ENCODE measurements at places on chromosomes 1 and 21.

- DNase-seq: no peak
These were observed 11.3 kb downstream of the ZNF362 start for GRCh38 chr1:33267468-33268205.

GRCh38 chr21:43893536-43894205, 28.6 kb downstream of the AGPAT3 start:
- DNase-seq: no peak

DNA sequence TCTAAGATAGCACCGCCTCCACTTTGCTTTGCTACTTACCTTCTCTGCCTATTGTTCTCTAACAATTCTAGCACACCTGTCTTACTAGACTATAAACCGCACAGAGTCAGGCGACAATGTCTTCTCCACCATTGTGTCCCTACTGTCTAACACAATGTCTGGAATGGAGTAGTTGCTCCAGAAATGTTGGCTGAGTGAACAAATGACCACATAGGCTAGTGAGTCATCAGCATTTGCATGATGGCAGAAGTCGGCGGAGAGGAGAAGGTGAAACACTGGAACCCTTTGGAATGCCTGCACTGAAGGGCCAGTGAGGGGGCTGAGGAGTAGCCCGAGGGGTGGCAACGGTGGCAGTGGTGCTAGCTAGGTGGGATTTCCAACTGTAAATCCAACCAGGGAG, 14.0 kb upstream of the PABPC4 start:
- no peak for DNase-seq

GRCh38 chr1:211965108-211965805, 70.1 kb downstream of the INTS7 start:
- no peak for DNase-seq

- DNase-seq: no peak
These were observed 66.8 kb upstream of the RGS7 start for GRCh38 chr1:241423541-241424479.

DNA sequence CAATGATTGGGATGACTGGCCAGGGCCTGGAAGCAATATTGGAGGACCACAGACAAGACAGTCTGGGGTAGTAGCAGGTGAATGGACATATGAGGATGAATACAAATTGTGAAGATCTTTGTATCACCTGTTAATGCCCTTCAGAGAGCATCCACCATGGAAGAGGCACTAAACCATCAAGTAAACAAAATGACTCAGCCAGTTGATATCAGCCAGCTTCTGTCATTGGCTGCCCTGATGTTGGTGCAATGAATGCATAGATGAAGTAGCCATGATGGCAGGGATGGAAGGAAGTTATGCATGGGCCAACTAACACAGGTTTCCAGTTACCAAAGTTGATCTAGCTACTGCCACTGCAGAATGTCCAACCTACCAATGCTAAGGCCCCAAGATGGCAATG, 16.1 kb upstream of the ERI3 start:
- no peak for DNase-seq

- no peak for DNase-seq
These were observed 108.2 kb downstream of the GABPA start for GRCh38 chr21:25842925-25843324.

- DNase-seq: no peak
These were observed 1382.2 kb upstream of the B3GALT2 start for GRCh38 chr1:194568610-194569009.

- no peak for DNase-seq
These were observed 195.7 kb upstream of the RAB4A start for GRCh38 chr1:229075217-229075616.

- DNase-seq: no peak
These were observed 388.7 kb downstream of the ST6GALNAC3 start for GRCh38 chr1:76463278-76463677.

DNA sequence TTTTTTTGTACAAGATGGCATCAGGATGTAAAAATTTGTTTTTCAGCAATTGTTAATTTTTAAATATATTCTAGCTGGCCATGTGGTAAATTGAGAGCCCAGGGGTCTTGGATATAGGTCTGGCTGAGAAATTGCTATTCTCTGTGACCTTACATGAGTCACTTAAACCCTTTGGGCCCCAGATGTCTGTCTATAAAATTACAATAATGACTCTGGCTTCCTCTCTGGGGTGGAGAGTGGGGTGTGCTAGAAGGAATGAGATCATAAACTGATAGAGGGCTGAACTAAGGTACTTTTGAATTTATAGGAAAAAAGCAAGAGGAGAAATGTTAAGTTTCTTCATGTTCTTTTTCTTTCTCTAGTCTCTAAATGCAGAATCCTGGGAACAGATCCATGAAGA, 12.4 kb upstream of the TCHH start:
- DNase-seq: no peak

- no peak for DNase-seq
These were observed 339.8 kb downstream of the PRDM2 start for GRCh38 chr1:14039582-14040430.

- DNase-seq: no peak
These were observed 11.9 kb downstream of the WRAP73 start for GRCh38 chr1:3638027-3638426.

DNA sequence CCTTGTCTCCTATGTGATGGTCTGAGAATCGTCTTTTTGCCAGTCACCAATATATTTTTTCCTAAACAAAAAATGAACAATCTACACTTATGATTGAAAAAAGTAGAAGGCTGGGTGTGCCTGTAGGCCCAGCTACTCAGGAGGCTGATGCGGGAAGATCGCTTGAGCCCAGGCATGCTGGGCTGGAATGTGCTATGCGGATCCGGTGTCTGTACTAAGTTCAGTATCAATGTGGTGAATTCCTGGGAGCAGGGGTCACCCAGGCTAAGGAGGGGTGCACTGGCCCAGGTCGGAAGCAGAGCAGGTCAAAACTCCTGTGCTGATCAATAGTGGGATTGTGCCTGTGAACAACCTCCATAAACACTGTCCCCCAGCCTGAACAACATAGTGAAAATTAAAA, 25.7 kb upstream of the C1orf198 start:
- DNase-seq: no peak

- DNase-seq: no peak
These were observed 33.3 kb upstream of the SUCO start for GRCh38 chr1:172499636-172500141.

GRCh38 chr21:26116456-26117011, 54.0 kb downstream of the APP start:
- no peak for DNase-seq

- no peak for DNase-seq
These were observed 16.2 kb downstream of the AZIN2 start for GRCh38 chr1:33097137-33097611.

DNA sequence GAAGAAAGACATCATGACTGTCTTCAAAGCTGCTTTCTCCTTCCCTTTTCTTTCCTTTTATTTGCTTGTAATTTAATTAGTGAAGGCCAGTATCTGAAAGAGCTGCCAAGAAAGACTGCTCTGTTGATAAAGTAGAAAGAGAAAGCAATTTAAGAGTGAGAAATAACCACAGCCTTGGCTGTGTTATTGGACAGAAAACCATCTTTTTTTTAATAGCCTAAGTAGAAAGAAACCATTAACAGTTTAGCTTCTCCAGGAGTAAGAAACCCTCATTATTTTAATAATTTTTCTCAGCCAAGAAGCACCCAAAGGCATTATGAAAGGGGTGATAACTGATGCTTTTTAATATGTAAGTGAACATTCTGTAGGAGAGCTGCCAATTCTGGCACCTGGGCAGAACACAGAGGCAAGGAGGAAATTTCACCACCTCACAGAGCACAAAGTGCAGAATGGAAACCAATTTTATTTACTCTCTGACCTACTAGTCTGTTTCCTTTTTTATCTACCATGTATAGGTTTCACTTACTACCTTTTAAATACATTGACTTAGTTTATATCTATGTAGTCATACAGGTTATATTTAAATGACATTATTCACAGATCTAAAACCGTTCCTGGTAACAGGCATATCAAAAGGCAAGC, 703.2 kb downstream of the MRPL39 start:
- no peak for DNase-seq

GRCh38 chr1:47411436-47411835, 4.6 kb upstream of the FOXE3 start:
- no peak for DNase-seq

DNA sequence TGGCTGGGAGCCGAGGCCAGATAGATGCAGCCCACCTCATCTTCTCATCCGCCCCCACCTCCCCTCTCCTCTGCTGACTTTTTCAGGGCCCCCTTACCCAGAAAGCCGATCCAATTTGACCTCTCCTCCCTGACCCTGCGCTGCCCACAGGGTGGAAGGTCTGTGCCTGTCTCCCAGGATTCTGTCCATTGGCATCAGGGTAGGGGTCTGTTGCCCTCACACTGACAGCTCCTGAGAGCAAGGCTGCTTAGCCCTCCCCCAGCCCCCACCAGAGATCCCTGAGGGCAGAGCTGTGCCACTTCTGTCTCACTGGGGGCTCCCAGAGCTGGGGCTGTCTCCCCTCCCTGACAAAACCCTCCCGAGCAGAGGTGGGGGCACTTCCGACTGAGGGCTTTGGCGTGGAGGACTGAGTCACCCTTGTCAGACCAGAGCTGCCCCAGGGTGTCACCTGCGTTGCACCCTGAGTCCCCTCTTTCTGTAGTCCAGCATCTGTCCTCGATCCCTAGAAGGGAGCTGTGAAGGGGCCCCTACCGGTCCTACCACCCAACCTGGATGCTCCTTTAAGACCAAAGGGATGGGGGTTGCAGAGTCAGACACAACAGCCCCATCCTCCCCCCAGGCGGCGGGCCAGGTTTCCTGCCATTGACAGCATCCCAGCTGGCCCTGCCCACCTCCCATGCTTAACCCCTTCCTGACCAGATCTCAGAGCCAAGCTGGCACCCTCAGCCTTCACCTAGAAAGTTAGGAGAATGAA, 2.4 kb upstream of the FAM110D start:
- no peak for DNase-seq

- DNase-seq: no peak
These were observed 154.2 kb downstream of the TENT5C start for GRCh38 chr1:117760069-117760468.

GRCh38 chr21:25062061-25062460, 545.2 kb downstream of the MRPL39 start:
- DNase-seq: no peak

DNA sequence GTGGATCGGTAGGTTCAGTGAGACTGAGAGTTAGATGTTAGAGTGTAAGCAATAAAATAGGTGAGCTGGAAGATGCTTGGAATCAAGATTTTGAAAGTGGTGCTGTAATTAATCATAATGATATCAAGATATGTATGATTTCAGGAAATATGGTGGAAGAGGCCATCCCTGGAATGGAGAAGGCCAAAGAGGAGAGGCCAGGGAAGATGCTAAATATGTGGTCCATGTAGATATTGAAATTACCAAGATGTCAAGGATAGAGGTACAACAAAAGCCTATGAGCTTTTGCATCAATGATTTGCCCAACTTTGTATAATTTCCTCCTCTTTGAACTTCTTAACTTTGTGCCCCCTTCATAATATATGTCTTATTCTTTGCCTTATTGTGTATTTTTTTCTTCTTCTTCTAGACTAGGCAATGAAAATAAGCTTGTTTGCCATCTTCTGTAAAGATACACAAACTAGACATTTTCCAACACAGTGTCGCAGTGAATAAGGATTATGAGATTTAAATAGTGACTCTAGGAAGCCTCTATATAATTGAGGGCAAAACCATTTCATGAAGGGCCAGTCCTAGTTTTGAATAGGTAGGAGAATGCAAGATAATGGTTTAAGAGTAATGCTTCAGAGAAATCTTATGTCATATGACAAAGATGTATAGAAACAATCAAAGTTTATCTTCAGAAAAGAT, 8.9 kb downstream of the PTGS2 start:
- no peak for DNase-seq

DNA sequence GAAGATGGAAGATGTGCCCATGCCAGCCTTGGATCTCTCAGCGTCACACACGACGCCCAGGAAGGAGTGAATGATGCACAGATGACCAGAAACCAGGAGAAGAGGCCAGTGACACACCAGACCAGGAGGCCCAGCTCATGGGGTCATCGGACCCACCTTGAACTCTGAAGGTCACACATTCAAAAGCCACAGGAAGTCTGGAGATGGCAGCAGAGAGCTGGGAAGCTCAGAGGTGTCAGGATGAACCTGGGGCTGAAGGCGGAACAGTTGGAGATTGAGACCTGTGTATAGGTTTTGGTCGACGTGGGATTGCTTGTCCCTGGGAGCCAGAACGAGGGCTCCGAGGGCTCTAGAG, 43.6 kb downstream of the SLC19A1 start:
- DNase-seq: no peak

GRCh38 chr1:41381692-41382479, 20.7 kb downstream of the FOXO6 start:
- DNase-seq: peak; percentile 37

DNA sequence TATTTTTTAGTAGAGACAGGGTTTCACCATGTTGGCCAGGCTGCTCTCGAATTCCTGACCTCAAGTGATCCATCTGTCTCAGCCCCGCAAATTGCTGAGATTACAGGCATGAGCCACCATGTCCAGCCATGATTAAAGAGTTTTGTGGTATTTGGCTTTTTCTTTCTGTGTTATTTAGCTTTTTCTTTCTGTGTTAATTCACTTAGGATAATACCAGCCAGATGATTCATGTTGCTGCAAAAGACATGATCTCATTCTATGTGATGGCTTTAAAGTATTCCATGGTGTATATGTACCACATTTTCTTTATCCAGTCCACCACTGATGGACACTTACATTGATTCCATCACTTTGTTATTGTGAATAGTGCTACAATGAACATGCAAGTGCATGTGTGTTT, 1135.2 kb downstream of the AMY1C start:
- no peak for DNase-seq

- no peak for DNase-seq
These were observed 86.9 kb upstream of the KCNE2 start for GRCh38 chr21:34276711-34277425.

GRCh38 chr1:242242983-242243382, 244.1 kb upstream of the MAP1LC3C start:
- DNase-seq: no peak

DNA sequence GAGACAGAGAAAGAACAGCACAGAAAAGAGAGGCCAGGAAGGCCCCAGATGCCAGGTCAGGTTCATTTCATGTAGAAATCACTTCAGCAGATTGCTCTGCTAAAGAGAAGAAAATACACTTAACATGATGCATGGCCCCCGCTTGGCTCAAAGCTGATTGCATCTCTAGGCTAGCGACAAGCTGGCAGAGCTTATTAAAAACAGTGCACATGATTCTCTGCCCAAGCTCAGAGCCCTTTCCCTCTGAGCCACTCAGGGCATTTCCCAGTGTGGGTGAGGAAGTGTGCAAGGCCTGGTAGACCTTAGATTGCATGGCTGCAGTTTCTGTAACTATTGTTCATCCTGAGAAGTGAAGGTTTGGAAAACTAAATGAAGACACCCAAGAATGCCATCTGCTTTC, 3.3 kb upstream of the CAPN9 start:
- no peak for DNase-seq

Data from activated gamma-delta T cell treated with Interleukin-2 at 50 U/mL for 16 hours (primary cell).